ENCODE measurements at places on chromosomes 11 and 22.

DNA sequence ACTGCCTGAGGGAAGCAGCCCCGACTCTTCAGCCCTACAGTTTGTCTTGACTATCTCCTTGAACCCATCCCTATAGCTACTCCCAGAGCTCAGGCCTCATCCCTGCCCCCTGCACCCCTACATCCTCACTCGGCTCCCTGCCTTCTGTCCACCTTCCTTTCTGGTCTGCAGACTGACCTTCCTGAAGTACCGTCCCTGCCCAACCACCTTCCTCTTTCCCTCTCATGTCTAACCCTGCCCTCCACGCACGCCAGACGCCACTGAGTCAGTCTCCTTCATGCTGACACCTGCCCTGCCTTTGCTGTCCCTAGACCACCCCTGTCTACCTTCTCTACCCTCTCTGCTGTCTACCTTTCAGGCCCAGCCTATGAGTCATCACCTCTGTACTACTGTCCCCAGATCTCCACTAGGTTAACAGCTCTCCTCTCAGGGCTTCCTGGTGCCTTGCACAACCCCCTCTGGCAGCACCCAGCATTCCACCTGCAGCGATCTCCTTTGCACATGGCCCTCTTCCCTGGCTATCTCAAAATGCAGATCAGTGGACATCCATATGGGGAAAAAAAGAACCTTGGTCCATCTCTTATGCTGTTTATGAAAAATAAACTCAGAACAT, 8.9 kb downstream of the KCTD21 start:
- DNase-seq: no peak

GRCh38 chr11:110429731-110430266, at the start of gene FDX1:
Gene FDX1 (plus strand): TSS chr11:110429948. CDS start chr11:110430121, 173 bp downstream.
- no peak for DNase-seq

DNA sequence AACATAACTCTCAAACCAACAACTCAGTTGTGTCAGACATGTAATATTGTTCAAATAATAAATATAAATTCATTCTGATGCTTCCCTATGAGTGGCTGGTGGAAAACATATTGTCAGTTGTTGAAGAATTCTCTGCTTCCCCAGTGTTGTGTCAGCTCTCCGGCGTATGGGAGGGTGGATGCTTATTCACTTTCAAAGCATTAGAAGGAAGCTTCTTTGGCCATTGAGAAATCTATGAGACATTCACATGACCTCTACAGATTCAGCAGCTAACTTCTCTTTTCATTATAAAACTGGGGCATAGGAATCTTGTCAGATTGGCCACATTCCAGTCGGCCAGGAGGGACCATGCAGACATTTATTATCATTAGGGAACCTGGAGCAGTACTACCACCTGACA, 2.9 kb downstream of the OR51V1 start:
- no peak for DNase-seq

DNA sequence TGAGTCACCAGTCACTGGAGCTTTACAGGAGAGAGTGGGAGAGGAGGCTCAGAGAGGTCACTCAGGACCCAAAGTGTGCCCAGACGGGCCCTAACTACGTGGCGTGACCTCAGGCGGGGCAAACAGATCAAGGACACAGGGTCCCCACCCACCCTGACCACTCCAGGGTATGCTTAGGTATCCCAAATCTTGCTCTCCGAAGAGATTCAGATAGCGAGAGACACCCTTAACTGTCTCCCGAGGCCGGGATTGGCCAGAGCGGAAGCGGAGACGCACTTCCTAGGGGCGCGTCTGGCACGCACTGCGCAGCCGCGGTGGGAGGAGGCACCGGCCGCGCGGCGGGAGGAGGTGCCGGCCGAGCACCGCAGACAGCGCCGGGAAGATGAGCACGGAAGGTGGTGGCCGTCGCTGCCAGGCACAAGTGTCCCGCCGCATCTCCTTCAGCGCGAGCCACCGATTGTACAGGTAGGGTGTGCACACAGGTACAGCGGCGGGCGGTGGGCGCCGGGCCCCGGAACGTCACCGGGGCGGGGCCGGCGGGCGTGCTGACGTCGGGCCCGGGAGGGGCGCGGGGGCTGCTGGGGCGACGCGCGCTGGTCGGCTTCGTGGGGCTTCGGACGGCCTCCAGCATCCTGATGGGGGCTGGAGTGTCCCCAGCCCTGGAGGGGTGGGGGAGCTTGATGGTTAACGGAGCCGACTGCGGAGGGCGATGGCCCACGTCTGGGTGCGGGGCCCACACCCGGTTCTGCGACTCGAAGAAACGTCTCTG, at the start of gene PTS:
TSS of gene PTS (plus strand) at position 367 of the 769 bp plus-strand sequence. CDS start at position 383, 16 bp downstream.
- DNase-seq: peak; percentile 82

GRCh38 chr22:27393371-27393770, 408.2 kb downstream of the MN1 start:
- no peak for DNase-seq

DNA sequence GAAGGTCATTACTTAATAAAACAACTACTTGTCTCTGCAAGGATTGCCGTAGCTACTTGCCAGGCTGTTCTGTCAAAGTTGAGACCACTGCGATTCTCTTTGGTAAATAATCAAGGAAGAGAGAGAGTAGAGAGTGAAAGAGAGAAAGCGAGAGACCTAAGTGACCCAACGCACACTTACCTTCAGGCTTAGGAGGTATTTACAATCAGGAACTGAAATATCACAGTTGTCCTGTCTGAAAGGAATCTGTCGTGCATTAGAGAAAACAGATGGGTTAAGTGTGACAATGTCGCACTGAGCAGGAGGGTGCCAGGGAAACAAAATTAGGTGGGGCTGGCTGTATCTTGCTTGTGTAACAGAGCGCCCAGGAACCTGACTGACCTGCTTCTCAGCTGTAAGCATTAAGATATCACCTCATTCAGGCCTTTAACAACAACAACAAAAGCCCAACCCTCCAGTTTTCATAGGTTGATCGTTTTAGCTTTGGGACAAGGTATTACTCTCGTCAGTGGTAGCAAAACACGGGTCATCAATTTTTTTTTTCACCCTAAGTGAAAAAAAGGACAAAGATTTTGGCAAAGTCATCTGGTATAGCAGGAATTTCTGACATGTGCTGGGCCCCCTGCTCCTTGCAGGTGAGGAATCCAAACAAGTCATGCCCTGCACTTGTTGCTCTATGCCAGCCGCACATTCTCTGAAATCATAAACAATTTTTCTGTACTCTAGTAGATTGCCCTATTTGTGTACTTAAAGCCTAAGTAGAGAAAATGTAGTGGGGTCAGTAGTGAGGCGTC, at the start of gene MUC15:
TSS of gene MUC15 (minus strand) at position 403 of the 794 bp plus-strand sequence. CDS start 5,169 bp downstream, outside the sequence.
- no peak for DNase-seq

GRCh38 chr11:70630816-70631623, 232.7 kb downstream of the CTTN start:
- DNase-seq: no peak

- DNase-seq: no peak
Measured at GRCh38 chr11:128803449-128804245, 63.4 kb downstream of the KCNJ1 start.

DNA sequence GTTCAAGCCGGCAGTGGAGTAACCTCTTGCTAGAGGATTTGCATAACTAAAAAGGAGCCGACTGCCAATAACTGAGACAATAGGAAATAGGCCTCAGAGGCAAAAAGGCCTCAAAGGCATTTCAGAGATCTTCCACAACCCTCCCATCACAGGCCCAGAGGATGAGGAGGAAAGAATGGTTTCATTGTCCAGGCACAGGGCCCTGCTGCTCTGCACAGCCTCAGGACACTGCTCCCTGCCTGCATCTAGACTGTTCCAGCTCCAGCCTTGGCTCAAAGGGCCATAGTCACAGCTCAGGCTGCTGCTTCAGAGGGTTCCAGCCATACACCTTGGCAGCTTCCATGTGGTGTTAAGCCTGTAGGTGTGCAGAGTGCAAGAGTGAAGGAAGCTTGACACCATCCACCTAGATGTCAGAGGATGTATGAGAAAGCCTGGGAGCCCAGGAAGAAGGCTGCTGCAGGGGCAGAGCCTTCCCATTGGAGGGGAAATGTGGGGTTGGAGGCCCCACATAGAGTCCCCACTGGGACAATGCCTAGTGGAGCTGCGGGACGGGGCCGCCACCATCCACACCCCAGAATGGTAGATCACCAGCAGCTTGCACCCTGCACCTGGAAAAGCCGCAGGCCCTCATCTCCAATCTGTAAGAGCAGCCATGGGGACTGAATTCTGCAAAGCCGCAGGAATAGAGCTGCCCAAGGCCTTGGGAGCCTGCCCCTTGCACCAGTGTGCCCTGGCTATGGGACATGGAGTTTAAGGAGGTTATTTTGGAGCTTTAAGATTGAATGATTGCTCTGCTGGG, 8.2 kb upstream of the LRP5 start:
- no peak for DNase-seq

GRCh38 chr11:45304111-45304991, 18.2 kb upstream of the SYT13 start:
- no peak for DNase-seq

DNA sequence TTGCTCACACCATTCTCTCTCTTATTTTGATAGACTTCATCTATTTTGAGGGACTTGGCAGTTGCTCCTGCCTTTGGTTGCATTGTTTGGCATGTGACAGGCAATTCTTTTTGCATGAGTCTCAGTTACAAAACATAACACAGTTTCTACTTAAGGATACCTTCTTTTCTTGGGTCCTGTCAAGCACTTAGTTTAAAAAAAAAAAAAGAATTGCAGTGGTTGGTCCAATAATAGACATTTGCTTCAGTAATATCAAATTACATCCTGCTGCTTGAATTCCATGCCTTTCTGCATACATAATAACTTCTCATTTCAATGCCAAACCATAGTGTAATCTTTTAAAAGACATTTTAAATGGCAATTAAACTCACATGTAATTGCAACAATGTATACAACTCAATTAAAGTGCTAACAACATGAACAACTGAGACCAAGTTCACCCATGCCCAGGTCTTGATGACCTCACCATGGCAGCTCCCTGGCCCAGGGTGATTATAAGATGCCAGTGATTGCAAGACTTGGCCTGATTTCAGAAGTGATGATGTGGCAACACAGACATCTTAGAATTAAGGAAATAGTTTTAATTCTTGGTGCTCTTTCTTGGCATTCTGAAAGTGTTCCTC, 32.2 kb upstream of the PLET1 start:
- DNase-seq: no peak

- DNase-seq: no peak
Measured at GRCh38 chr22:19213442-19214077, 35.0 kb upstream of the SLC25A1 start.

- DNase-seq: no peak
Measured at GRCh38 chr11:113684496-113684895, 21.6 kb downstream of the TMPRSS5 start.

DNA sequence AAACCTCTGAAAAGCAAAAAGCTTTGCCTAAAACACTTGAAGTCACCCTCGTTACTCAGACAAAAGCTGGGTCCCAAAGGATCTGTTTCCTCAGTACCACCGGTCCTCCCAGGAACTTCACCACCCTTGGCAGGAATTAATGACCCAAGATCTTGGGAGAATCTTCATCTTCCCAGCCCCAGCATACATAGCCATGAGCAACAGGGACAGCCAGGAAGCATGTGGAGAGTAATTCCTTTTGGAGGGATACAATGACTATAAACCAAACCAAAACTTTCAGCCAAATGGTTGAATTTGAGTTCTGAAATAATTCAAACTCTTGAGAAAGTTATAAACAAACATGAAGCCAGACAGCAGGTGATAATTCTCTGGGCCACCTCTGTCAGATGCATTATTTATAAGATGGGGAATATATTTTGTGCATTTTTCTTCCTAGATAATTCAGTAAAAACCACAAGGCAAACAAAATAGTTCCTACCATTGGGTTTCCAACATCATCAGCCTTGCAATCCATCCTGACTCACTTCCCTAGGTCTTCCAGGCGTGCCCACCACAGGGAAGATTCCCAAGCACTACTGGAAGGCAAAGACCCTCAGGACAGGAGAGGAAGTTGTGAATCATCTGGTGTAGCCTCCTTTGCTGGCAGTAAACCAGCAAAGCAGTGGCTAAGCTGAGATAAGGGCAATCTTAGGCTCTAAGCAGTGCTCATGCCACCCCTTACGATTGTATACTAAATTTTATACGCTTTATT, 71.7 kb upstream of the DRD2 start:
- DNase-seq: no peak
